ENCODE measurements at places on chromosomes 2 and 18.

- DNase-seq, result no peak
These were observed 904.8 kb upstream of the CHAC2 start for GRCh38 chr2:52862801-52863200.

DNA sequence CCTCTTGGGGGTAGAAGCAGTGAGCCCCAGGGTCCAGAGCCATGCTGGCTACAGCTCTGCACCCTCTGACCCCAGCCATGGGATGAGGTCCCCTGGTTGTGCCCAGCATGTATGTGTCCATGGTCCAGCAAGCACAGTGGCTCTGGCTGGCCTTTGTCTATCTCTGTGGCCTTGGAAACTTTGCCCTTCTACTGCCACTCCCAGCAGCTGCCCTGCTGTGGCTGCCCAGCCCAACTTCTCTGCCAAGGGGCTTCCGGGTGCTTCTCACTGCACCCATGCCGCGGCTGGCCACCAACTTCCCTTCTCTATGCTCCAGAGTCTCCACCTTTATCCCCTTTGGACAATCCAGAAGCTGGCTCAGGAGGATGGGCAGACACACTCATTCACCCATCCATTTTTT, 18.8 kb downstream of the TMEM185B start:
- DNase-seq, result no peak

DNA sequence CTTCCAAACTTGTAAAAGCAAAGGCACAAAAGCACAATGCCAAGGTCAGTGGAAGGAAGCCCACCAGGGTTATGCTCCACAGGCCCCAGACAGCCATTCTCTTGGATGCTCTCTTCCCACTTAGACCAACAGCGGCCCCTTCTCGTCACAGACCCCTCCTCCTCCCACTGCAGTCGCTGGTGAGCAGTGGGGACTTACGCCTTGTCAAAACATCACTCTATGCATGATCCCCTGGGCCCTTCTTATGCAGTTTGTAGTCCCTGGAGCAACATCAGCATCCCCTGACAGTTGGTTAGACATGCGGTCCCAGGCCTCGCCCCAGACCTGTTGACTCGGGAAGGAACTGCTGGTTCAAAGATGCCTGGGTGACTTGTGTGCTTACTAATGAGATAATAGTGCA, 376.0 kb upstream of the KLHL29 start:
- no peak for DNase-seq

- no peak for DNase-seq
These were observed 129.5 kb downstream of the EVA1A start for GRCh38 chr2:75431276-75431675.

- DNase-seq, result no peak
These were observed 128.0 kb upstream of the SETBP1 start for GRCh38 chr18:44552706-44553105.

GRCh38 chr2:120982598-120982997, 246.9 kb downstream of the GLI2 start:
- DNase-seq, result no peak

GRCh38 chr2:82124629-82125028, 1820.1 kb upstream of the LRRTM1 start:
- no peak for DNase-seq

DNA sequence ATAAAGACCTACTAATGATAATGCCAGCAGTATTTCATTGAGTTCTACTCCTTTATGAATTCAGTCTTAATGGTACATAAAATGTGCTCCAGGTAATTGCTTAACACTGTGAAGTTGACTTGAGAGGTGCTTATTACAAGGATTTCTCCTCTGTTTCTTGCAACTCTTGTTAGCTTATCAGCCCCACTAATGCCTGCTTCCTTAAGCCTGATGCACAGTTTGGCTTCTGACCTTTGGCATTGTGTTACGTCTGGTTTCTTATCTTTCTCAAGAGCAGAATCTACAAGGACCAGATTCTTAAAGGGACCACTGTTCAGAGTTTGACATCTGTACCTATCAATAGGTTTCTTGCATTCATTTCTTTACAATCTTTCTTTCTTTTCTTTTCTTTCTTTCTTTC, 223.9 kb upstream of the CWC22 start:
- DNase-seq, result no peak

DNA sequence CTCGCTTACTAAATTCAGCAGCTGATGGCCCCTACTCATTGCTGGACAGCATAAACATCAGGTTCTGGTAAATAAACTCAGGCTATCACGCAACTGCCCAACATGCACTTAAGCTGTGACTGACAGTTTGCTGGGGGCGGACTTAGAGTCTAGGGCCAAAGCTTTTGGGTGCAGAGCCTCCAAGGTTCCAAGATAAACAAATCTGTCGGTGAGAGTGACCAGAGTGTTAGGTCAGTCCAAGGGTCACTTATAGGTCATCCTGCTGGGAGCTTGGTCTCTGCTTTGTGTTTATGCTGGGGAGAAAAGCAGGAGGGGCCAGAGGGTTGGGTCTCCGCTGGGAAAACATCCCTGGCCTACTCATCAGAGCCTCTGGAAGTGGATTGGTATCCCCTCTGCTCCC, 188.6 kb upstream of the GATA6 start:
- no peak for DNase-seq

- no peak for DNase-seq
These were observed 2.0 kb upstream of the CAPN10 start for GRCh38 chr2:240584486-240585031.
